ENCODE measurements at places on chromosomes 3 and 15.

DNA sequence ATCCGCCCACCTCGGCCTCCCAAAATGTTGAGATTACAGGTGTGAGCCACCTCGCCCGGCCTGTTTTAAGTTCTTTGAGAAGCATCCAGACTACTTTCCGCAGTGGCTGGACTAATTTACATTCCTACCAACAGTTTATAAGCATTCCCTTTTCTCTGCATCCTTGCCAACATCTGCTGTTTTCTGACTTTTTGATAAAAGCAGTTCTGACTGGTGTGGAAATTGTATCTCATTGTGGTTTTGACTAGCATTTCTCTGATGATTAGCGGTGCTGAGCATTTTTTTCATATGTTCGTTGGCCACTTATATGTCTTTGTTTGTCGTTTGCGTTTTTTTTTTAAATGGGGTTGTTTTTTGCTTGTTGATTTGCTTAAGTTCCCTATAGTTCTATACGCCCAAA, 208.4 kb upstream of the DPPA4 start:
- DNase-seq: no peak

DNA sequence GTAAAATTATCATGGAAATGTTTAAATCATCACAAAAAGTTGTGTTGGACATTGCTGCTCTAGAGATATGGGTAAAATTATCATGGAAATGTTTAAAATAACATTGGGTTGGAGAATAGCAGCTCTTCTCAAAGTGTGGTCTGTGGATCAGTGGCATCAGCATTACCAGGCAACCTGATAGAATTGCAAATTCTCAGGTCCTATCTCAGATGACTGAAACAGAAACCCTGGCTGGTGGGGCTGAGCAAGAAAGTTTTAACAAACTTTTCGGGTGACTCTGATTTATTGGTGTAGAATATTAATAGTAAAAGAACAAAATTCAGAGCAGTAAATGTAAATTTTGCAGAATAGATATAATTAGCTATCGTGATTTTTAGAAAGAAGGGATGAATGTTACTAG, 28.9 kb downstream of the NXPE3 start:
- no peak for DNase-seq

DNA sequence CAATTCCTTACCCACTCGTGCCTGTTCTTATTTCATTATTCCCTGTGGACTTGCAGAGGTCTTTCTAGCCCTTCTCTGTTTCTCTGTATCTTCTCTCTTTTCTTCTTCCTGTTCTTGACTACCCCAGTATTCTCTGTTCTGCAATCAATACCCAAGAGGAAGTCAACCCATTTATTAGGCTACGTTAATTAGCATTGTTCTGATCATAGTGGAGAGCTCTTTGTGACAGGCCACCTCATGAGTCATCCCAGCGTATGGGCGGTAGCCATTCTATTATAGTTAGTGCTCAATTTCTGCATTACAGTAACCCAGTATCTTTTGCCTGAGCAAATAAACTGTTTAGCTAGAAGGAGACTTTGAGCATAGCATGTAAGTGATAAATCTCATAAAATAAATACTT, 259.5 kb upstream of the GRM7 start:
- no peak for DNase-seq

DNA sequence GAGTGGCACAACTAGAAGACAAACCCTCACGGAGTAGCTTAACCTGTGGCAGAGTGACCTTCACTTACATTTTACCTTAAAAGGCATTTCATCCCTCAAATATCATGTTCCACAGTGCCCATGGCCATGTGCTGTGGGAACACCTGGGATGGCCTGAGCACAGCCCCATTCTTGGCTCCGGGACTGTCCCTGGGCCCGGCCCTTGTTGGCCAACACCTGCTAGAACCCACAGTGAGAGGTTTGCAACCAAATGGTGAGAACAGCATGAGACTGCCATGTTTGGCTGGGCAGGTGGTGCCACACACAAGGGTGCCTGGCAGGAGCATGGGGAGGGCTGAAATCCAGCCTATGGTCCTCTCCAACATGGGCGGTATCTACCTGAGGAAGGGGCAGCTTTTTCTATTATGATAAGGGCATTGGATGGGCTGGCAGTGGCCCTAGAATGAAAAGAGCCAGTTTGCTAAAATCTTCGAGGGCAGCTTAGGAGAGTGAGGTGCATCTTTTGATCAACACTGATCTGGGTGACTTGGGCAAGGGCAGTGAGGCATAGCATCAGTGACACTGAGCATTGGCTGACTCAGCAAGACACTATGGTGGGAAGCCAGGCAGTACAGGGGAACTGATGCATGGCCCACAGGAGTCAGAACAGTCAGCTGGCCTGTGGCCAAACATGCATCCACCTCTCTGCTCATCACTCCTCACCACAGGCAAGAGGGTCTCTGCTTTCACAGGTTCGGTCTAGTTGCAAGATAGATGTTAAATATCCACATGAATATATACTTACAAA, 53.9 kb downstream of the SYNM start:
- no peak for DNase-seq

- no peak for DNase-seq
These were observed 65.0 kb downstream of the NIPA2 start for GRCh38 chr15:22903427-22903826.

- DNase-seq: no peak
These were observed 552.8 kb downstream of the FOXP1 start for GRCh38 chr3:71030748-71031147.

- DNase-seq: no peak
These were observed 465.1 kb downstream of the ERC2 start for GRCh38 chr3:56003129-56003528.

- no peak for DNase-seq
These were observed 58.5 kb upstream of the SLC24A5 start for GRCh38 chr15:48062148-48062872.

- DNase-seq: no peak
These were observed 219.3 kb downstream of the ZBBX start for GRCh38 chr3:167160781-167161180.

GRCh38 chr3:195693428-195694216, 27.2 kb upstream of the MUC20 start:
- DNase-seq: no peak

- no peak for DNase-seq
These were observed 495.4 kb downstream of the FOXP1 start for GRCh38 chr3:71088019-71088708.

- DNase-seq: peak; percentile 57
These were observed 6.5 kb downstream of the TPM1 start for GRCh38 chr15:63048776-63049665.

GRCh38 chr3:140762746-140763145, 84.9 kb downstream of the TRIM42 start:
- DNase-seq: no peak

All from amygdala (tissue), 56 donors.